ENCODE measurements at places on chromosomes 1 and 21. TPM values are rescaled to one million over a fixed set of nuclear protein-coding genes. Genes with fewer than 3 reads are reported as not detected.

DNA sequence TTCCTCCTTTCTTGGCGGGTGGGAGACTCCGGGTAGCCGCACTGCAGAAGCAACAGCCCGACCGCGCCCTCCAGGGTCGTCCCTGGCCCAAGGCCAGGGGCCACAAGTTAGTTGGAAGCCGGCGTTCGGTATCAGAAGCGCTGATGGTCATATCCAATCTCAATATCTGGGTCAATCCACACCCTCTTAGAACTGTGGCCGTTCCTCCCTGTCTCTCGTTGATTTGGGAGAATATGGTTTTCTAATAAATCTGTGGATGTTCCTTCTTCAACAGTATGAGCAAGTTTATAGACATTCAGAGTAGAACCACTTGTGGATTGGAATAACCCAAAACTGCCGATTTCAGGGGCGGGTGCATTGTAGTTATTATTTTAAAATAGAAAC lies 2.5 kb downstream of the OLIG2 start:
- no peak for DNase-seq

DNA sequence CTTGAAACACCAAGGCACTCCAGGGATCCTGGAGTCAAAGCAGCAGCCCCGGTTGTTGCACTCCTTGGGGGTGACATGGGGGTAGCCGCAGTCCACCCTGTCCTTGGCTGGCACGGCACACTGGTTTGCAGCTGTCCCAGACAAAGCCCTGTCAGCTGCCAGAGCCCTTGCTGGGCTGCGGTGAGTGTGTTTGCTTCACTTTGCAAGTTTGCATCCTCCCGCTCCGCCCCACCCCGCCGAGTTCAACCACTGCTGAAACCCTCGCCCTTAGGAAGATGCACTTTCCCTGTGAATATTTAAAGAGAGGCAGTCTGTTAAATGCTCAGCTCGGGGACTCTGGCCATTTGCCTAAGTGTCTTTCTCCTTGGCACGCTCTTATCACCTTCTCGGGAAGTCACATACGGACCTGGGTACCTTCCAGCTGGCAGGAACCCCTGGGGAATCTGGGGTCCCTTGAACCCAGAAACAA lies 1.7 kb downstream of the TFF3 start:
- DNase-seq = no peak

- no peak for DNase-seq
Observed at GRCh38 chr1:158942490-158942889, 11.1 kb downstream of the PYHIN1 start.

- DNase-seq = no peak
Observed at GRCh38 chr1:52677076-52677806, 20.9 kb downstream of the COA7 start.

DNA sequence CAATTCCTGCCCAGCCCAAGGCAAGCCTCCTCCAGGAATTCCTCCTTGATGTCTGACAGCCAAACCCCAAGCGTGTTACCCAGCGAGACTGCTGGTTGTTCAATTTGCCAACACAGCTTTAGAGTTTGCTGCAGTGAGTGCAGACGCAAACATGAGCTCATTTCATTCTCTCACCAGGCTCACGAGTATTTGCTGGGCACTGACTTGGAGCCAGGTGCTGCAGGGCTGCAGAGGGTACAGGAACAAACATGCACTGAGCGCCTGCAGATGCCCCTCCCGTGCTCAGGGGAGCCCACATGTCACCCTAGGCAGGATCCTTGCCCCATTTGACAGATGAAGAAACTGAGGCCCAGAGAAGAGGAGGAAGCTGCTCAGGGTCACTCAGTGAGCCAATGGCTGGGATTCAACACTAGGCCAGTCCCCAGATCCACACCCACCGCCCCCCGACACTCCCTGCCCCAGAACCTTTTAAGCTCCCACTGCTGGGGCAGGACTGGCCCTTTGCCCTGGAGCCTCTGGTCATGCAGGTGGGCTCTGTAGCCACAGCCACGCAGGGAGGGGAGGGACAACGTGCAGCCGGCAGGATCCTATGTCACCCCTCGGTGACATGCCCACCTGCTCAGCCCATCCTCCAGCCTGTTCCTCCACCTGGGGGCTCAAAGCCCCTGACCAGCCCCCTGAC lies 363.7 kb downstream of the MATN1 start:
- DNase-seq = no peak

DNA sequence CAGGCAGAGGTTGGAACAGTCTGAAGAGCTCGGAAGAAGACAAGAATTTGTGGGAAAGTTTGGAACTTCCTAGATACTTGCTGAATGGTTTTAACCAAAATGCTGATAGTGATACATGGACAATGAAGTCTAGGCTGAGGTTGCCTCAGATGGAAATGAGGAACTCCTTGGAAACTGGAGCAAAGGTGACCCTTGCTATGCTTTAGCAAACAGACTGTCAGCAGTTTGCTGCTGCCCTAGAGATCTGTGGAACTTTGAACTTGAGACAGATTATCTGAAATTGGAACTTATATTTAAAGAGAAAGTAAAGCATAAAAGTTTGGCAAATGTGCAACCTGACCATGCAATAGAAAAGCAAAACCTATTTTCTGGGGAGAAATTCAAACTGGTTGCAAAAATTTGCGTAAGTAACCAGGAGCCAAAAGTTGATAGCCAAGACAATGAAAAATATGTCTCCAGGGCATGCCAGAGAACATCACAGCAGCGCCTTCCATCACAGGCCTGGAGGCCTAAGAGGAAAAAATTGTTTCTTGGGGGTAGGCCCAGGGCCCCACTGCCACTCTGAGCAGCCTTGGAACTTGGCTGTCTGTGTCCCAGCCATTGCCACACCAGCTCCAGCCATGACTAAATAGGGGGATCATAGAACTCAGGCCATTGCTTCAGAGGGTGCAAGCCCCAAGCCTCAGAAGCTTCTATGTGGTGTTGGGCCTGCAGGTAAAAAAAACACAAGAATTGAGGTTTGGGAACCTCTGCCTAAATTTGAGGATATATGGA lies 675.3 kb downstream of the LTN1 start:
- DNase-seq = no peak

GRCh38 chr21:45866551-45866950 lies 115.0 kb upstream of the COL6A1 start:
- DNase-seq = no peak

CATSPERE gene
- 1.5 TPM for total RNA-seq

All from chondrocyte (in vitro differentiated cells).